Panc1 (cell line): ENCODE measurements at places on chromosomes 4 and X. TPM values are rescaled to one million over a fixed set of nuclear protein-coding genes. Genes with fewer than 3 reads are reported as not detected.

GRCh38 chrX:861921-862320 lies 231.3 kb downstream of the SHOX start:
- DNase-seq = no peak
- H3K4me3 ChIP-seq = no peak overlapping the region
- no peaks in the 10 kb centered on the region for H3K27me3 ChIP-seq
- H3K27ac ChIP-seq = no peak overlapping the region
- H3K36me3 ChIP-seq = no peaks in the 10 kb centered on the region

The SSX4B gene
- total RNA-seq = 0.15 TPM

The ATRX gene
- total RNA-seq = 85.8 TPM

GRCh38 chrX:95156566-95156965 lies 1482.6 kb downstream of the FAM133A start:
- no peaks in the 10 kb centered on the region for H3K36me3 ChIP-seq
- no peak for DNase-seq
- H3K4me3 ChIP-seq = no peak overlapping the region
- no peaks in the 10 kb centered on the region for H3K27me3 ChIP-seq

The SOWAHB gene
- 4.0 TPM for total RNA-seq
